ENCODE measurements at places on chromosomes 1 and 21.
A peak's percentile ranks its signal among the peaks of the same experiment; 100 is the strongest.

- no peak for DNase-seq
Observed at GRCh38 chr1:160724465-160725242, 13.0 kb upstream of the CD48 start.

DNA sequence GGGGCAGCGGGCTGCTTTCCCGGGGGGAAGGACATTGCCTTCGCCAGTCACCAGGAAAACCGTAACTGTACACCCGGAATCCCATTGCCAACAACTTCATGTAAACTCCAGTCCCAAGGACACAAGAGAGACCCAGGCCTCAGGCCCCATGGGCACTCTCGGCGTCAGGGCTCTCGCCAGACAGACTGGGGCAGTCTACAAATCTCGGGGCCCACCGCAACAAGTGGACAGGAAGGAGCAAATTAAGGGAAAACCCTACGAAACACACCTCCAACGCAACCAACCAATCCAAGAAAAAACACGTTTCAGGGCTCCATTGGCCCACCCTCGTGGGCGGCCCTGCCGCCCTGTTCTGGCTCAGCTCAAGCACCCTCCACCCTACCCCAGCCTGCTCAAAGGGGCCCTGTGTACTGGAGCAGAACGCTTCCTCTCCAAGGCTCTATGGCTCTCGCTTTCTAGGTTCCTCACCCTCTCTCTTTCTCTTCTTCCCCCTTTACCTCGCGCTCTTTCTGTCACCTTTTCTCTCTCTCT lies 4.6 kb upstream of the ZNF678 start:
- no peak for DNase-seq

- DNase-seq: no peak
Observed at GRCh38 chr1:156406251-156406650, 37.2 kb downstream of the RHBG start.

GRCh38 chr1:230243583-230244353 lies 176.7 kb downstream of the GALNT2 start:
- DNase-seq: peak; percentile 41

GRCh38 chr1:243325305-243325890 lies 69.6 kb downstream of the SDCCAG8 start:
- peak; percentile 74 for DNase-seq

DNA sequence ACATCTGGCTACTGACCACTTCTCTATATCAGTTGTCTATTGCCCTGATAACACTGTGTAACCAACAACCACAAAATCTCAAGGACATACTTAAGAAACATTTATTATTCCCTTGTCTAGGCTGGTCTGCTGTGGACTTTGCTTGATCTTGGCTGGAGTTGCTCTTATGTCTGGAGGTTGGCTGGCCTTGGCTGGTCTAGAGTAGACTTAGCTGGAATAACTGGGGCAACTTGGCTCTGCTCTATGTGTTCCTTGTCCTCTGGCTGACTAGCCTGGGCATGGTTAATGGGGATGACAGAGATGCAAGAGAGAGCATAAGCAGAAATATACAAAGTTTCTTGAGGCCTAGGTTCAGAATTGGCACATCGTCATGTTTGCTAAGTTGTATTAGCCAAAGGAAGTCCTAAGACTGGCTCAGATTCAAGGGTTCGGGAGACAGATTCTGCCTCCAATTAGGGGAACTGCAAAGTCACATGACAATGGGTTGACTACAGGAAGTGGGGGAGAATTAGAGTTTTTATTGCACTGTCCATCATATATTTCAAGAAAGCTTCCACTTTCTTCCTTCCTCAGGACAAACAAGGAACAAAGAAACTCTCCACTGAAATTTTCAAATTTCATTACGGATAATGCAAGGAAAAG lies 61.4 kb upstream of the HMCN1 start:
- no peak for DNase-seq

GRCh38 chr21:31546443-31547170 lies 112.9 kb upstream of the SOD1 start:
- no peak for DNase-seq

- DNase-seq: peak; percentile 92
Observed at GRCh38 chr1:149885339-149886120, 13.8 kb upstream of the BOLA1 start.

DNA sequence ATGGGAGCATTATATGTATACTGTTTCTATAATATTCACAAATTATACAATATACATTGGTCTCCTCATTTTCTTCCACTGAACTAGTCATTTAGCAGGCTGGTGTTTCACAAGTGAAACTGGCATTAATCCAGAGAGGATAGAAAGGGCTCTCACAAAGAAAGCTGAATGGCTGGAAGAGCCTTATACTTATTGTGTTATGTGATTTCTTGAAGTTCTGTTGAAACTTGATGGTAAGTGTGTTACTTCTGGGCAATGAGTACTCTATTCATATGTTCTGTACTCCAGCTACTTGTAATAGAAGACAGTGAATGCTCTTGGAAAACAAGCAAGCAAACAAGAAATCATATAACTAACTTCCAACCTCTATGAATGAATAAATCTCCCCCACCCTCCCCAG lies 14.9 kb downstream of the STX12 start:
- DNase-seq: peak; percentile 16

DNA sequence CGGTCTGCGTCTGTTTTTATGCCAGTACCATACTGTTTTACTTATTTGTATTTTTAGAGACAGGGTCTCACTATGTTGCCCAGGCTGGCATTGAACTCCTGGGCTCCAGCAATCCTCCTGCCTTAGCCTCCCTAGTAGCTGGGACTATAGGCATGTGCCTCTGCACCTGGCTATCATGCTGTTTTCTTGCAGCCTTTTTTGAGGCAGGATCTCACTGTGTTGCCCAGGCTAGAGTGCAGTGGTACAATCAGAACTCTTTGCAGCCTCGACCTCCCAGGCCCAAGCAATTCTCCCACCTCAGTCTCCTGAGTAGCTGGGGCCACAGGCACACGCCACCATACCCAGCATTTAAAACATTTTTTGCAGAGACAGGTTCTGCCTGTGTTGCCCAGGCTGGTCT lies 5.3 kb upstream of the LRRC39 start:
- no peak for DNase-seq

GRCh38 chr1:87203904-87204303 lies 124.8 kb upstream of the LMO4 start:
- peak; percentile 78 for DNase-seq

DNA sequence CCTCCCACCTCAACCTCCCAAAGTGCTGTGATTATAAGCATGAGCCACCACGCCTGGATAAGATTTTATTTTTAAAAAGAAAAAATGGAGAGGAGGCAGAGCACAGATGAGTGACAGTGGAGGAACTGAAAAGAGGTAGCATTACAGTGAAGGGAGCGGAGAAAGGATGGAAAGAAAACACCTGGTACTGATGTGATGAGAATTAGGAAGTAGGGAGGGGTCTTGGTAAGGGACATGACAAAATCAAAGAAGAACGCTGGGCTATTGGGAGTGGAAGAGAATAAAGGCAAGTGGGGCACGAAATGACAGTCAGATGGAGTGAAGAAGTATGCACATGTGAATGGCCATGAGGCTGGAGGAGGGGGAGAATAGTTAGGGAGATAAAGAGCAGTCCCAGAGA lies 2.3 kb downstream of the FCRLA start:
- no peak for DNase-seq

DNA sequence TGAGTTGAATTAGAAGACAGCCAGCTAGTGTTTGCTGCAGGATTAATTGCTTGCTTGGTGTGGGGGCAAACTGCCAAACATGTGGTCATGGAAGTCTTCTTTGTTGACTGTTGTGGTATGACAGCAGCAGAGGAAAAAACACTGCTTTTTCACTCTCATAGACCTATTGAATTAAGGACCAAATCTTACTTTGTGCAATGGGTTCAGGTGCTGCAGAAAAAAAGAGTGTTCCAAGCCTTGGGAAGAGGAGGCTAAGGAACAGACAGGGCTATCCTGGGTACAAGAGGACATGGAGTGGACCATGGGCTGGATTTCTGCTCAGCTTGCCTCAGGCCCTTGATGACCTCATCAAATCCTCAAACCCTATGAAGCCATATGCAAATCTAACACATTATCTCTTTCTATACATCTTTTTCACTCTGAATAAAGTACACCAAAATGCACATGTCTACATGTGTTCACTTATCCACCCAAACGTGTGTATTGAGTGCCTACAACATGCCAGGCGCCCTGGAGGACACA lies 61.5 kb downstream of the SIPA1L2 start:
- DNase-seq: peak; percentile 27

DNA sequence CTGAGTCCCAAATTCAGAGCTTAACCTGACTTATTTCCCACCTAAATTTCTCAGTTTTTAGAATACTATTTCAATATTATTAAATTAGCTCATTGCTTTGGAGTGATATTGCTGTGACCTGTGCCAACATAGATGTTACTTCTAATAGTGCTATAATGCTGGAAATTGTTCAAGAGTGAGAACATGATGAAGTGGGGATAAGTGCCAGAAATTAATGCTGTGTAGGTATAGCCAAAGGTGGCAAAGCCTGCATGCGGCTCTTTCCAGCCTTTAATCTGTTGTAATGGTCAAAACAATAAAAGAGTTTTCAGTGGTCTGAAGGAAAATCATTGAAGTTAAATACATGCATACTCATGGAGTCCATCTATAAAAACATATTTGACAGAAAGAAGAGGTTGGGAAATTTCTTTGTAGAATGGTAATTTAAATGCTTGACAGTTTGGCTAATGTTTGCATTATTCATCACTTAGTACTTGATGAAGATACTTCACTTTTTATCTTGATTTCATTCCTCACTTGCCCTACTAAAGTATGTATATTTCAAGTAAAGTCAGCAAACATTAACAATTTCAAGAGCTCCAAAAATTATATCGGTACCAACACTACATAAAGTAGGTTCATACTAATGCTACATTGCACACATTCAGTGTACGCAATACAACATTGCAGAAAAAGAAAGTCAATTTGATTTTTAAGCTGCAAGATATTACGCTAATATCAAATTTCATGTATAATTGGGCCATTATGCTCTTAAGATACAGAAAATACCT lies 82.1 kb downstream of the OLFM3 start:
- no peak for DNase-seq

DNA sequence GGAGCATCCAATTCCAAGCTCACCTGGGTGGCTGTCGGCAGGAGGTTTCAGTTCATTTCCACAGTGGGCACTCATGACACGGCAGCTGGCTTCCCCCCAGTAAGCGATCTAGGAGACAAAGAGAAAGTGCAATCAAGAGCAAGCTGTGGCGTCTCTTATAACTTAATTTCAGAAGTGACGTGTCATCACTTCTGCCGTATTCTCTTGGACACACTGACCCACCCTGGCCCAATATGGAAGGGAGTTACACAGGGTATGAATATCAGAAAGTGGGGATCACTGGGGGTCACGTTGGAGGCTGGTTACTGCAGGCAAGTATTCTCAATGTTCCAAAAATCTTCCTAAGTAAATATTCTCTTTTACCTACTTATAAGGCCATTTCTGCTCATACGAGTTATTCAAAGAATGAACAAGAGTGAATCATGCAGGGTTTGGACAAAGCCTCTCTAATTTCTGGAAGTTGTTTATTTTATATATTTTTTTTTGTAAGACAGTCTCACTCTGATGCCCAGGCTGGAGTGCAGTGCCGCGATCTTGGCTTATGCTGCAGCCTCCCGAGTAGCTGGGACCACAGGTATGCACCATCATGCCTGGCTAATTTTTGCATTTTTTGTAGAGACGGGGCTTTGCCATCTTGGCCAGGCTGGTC lies 46.5 kb upstream of the GREM2 start:
- peak; percentile 78 for DNase-seq

DNA sequence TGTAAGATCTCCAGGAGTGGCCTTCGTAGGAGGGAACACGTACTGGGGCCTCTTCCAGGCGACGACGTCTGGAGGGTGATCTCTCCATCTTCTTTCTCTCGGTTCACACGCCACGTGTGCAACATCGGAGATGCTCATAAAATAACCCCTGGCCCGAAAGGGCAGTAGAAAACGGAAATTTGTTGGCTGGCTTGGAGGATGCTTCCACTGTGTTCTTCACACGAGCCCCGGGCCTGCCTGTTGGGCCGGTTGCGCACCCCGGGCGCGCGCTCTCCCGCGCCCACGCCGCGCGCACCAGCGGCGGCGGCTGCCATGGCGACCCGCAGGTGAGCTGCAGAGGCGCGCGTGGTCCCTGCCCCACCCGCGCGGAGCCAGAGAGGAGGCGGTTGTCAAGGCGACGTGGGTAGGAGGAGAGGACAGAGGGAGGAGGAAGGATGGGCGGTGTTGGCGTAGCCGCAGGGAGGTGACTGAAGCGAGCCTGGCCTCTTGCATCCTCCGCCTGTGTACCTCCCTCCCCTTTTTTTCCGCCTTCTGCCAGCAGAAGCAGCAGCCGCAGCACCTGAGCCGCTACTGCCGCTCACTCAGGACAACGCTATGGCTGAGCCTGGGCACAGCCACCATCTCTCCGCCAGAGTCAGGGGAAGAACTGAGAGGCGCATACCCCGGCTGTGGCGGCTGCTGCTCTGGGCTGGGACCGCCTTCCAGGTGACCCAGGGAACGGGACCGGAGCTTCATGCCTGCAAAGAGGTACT lies at the start of gene ELAPOR1:
Gene ELAPOR1, plus strand, starts transcription at position 526 of the 752 bp plus-strand sequence. Its CDS starts 69 bp downstream, at position 595.
- DNase-seq: no peak

- peak; percentile 64 for DNase-seq
Observed at GRCh38 chr1:94658221-94658620, 116.7 kb upstream of the F3 start.

- DNase-seq: no peak
Observed at GRCh38 chr1:175081983-175082382, 14.3 kb downstream of the TNN start.

DNA sequence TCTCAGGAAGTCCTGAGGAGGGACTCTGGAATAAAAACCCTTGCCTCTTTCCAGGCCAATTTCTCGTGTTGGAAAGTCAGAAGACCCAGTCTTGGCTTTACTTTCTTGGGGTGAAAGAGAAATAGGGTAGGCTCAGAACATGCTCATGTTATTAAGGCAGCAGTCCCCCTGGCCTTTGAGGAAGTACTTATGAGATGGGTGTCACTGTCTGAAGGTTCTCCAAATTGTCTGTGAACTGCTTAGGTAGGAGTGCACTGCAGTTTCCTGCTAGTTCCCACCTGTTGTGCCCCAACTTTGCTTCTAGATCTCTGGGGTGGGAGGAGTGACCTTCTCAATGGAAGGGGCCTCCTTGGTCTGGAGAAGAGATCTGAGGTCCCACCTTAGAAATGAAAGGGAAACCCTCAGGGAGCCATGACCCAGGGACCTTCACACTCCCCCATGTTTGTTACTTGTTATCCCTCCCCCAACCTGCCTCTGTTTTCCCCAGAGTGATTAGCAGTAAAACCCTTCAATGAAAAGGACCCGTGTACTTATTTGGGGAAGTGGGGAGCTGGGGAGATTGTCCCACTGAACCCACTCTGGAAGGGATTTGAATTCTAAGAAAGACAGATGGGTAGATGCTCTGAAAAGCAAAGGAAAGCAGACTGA lies 5.7 kb downstream of the ZNF691 start:
- DNase-seq: no peak

DNA sequence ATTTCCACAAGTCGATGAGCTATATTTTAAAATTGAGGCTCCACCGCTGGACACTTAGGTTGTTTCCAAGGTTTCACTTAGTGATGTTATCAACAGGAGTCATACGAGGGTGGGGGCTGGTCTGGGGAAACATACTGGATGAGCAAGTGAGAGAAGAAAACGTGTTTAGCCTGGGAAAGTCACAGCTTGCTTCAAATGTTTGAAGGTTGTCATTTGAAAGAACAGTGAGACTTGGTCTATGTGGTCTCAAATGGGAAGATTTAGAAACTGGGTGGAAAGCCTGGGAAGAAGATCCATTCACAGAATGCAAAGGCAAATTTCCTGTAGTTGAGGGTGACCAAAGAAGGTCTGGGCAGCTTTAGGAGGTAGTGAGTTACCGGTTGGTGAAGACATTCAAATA lies 9.9 kb upstream of the DYRK1A start:
- no peak for DNase-seq
